ENCODE measurements at places on chromosomes 16 and 17.

DNA sequence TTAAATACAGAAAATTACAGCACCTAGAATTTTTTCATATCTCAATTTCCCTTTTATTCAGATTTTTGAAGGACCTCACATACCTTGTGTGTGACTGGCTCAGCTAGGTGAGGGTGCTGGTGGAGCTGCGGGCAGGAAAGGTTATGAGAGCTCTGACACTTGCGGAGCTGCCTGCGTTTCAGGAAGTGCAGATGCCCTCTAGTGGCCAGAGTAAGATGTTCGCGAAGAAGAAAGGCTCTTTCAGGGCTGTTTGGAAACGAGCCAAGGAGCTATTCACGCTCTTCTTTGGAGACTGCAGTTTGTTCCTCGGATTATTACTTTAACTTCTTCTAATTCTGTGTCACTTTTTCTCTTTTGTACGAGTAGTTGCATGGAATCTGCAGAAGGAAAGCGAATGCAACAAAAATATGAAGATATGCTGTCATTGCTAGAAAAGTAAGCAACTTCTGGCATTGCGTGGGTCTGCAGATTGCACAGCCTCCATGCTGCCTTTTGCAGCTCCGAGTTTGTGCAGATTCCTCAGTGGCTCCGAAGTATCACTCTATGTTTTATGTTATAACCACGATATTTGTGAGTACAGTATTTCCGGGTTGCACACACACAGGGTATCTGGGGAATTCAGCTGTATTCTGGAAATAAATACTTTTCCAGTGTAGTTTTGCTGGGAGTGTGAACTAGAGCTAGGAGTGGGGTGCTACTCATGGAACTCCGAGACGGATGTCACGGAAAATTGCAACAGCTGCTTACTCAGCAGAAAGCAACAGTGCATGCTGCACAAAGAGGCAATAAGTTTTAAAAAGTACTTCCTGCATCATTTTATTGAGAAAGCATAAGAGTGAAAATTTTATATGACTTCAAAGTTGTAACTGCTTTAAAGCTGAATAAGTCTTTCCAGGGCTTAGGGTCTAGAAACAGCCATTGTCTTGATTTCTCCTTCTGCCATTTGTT is 46.3 kb downstream of the DNAH9 start:
- no peak for DNase-seq

DNA sequence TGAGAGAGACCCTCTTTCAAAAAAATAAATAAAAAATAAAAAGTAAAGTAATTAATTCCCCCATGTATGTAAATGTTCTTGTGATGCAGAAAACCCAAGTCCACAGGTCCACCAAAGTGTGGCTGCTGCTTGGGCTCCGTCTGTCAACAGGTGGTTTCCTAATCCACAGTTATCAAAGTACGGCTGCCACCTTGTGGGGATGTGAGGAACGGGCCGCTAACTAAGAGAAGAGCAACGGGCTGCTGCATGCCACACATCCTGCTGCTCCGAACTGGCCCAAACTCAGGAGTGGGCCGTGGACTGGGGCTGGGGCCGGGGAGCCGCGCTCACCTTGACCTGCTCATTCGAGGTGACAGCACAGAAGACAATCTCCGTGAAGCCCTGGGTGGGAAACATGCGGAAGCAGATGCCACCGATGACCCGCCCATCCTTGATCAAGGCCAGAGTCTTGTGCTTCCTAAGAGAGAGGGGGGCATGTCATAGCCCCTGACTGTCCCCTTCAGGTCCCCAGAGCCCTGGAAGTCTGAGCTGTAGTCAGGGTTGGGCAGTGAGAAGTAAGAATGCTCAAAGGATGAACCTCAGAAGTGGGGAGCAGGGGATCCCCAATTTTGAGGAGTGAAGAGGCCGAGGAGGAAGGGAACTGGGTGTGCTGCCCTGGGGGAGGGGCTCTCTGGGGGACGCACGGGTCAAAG is 4.3 kb downstream of the KAT2A start:
- DNase-seq, result peak; percentile 66

DNA sequence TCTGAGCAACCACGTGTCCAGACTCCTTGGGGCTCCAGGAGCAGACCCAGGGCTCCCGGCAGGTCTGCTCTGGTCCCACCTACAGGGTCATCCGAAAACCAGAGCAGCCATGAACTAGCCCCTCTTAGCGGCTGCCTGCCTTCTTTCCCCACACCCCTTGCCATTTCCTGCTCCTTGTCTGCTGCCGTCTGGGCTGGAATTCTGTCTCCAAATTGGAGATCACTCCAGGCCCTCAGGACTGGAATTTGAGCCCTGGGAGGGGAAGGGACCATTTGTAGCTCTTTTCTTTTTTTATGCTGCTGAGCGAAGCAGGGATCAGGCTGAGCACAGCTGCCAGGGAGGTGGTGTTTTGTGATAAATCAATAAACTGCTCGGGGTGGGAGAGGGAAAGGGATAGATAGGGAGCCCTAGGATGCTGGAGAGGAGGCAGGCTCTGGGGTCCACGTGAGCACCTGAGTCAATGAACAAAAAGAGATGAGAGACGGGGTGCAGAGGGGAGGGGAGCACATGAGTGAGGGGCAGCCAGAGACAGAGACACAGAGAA is 257.5 kb downstream of the ENGASE start:
- no peak for DNase-seq

- no peak for DNase-seq
These were observed 71.0 kb downstream of the CDRT15 start for GRCh38 chr17:14165616-14166015.

DNA sequence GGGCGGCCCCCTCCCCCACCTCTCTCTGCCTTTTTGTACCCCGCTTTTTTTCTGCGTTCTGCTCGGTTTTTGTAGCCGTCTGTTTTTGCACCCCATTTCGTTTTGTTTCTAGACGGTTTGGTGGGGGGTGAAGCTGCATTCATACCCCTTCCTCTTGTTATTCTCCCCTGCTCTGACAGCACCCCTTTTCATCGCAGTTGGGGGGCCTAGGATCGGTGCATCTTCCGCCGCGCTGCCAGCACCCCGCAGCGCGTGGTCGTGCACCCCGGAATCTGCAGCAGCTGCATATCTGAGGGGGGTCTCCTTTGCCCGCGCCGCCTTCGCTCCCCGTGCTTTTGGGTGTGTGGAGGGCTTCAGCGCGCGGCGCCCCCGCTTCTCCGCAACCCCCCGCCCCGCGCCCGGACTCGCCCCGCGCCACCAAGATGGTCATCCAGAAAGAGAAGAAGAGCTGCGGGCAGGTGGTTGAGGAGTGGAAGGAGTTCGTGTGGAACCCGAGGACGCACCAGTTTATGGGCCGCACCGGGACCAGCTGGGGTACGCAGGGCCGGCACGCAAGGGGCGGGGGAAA is 455 bp downstream of the ATP1B2 start:
- DNase-seq, result no peak

- no peak for DNase-seq
These were observed 41.8 kb upstream of the CNTNAP4 start for GRCh38 chr16:76235426-76235825.

DNA sequence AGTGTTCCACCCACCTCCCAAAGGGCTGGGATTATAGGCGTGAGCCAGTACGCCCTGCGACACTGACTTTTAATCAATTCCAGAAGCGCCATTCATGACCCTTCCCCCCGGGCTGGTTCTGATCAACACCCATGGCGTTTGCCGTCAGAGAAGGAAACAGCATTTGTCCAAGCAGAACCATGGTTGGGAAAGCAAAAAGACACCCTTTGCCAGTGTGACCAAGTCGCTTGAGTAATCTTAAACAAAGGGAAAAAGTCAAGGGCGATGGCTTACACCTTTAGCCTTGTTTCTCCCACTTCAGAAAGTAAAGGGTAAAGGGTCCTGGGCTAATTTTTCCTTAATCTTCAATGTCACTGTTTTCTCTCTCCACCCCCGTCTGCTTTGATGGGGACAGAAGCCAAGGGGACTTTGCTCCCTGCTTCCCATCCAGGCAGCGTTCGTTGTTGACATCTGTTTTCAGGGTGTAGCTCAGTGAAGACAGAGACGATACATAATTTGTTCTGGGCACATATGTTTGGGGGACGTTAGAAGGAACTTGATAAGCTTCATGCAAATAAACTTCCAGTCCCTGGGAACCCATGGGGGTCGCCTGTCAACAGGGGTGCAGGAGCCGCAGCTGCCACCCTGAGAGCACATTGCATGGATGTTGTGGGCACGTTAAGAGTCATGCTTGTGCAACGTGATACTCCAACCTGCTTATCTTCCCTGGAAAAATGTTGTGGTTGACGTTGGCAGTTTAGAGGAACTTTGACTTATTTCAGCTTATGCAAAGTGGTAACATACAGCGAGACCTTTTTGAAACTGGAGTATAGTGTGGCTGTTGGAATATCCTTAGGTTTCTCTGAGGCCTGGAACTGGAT is 50.6 kb upstream of the TANGO6 start:
- no peak for DNase-seq

DNA sequence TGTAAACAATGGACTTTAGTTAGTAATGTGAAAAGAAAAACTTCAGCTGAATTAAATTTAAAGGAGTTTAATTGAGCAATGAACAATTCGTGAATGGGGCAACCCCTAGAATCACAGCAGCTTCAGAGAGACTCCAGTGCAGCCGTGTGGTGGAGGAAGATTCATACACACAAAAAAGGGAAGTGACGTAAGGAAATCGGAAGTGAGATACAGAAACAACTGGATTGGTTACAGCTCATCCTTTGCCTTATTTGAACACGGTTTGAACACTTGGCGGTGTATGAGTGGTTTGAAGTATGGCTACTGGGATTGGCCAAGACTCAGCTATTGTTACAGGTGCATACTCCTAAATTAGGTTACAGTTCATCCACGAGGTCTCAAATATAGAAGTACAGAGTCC is 460.4 kb upstream of the ASIC2 start:
- no peak for DNase-seq

DNA sequence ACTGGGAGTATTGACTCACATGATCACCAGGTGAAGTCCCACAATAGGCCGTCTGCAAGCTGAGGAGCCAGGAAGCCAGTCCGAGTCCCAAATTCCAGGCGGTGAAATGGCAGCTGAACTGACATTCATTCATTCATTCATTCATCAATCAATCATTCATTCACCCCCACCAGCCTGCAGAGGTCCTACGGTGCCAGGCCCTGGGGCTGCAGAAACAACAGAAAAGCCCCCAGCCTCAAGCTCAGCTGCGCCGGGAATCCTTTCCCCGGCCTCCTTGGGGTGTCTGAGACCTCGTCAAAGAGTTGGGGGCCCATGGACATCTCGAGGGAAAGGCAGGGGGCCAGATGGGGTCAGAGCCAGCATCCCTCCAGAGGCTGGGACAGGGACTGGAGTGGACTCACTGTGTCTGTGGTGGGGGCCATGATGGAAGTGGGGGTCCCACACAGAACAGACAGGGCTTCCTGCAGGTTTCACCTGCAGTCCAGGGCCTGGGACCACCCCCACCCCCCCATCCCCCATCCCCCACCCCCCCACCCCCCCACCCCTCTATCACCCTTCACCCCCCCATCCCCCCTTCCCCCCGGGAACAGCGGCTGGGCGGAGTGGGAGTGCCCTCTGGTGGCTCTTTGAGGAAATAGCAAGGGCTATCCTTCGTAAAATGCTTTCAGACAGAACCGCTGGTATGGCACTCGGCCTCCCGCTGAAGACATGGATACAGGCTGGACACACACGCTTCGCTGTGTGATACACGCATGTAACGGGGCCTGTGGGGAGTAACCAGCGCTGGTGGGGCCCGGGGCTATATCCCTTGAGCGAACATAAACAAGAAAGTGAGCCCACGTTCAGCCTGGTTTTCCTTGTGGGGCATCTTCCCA is 8.5 kb upstream of the ZC3H18 start:
- peak; percentile 34 for DNase-seq

DNA sequence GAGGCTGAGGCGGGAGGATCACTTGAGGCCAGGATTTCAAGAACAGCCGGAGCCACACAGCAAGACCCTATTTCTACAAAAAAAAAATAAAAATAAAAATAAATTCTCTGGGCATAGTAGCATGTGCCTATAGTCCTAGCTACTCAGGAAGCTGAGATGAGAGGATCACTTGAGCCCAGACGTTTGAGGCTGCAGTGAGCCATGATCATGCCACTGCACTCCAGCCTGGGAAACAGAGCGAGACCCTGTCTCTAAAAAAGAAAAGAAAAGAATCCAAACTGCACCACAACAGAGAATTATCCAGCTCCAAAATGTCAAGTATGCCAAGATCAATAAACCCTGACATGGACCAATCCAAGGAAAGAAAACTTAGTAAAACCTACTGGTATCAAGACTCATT is 78.9 kb upstream of the NOL11 start:
- DNase-seq, result no peak

DNA sequence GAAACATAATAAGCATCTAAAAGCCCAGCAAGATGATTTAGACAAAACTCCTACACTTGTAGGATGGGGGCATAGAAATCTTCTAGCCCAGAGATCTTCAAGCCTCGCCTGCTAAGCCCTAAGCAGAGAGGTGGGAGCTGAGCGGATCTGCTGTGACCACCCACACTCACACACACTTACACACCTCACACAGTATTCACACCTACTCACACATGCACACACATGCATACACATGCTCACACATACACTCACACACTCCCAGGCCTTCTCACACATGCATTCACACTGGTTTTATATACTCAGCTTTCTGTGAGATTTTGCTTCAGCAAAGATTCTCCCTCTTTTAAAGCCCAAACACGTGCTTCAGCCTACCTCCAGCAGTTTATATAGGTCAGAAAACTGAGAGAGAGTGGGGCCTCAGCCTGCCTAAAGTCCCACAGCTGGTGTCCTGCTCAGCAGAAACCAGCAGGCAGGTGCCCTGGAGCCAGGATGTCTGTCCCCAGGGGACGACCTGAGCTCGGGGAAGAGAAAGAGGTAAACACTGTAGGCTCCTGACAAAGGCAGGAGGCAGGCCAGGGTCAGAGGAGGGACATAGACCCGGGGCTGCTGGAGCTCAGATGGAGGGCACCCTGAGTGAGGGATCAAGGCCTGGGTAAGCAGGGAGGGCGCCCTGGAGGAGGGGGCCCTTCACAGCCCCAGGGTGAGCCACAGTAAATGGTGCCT is 12.0 kb upstream of the KRT19 start:
- DNase-seq, result no peak
